ENCODE measurements at places on chromosomes 1 and 21.

DNA sequence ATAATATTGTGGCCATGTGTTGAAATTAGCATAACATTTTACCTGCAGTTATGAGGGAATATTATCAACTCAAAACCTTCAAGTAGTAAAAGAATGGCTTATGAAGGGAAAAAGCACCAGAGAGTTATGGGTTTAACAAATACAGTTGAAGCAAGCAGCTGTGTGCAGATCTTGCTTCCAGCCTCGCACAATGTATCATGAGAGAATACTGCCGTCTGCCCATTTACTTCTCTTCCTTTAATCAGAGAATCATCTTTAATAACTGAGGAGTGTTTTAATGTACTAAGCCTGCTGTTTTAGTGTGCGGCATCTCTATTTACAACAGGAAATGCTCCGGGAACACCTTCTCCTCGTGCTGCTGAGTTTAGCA is 120.9 kb downstream of the ATG4C start:
- no peak for DNase-seq

GRCh38 chr21:16310176-16310575 is 580.4 kb downstream of the USP25 start:
- DNase-seq: no peak

GRCh38 chr21:43994085-43994484 is 18.0 kb upstream of the TRAPPC10 start:
- no peak for DNase-seq

DNA sequence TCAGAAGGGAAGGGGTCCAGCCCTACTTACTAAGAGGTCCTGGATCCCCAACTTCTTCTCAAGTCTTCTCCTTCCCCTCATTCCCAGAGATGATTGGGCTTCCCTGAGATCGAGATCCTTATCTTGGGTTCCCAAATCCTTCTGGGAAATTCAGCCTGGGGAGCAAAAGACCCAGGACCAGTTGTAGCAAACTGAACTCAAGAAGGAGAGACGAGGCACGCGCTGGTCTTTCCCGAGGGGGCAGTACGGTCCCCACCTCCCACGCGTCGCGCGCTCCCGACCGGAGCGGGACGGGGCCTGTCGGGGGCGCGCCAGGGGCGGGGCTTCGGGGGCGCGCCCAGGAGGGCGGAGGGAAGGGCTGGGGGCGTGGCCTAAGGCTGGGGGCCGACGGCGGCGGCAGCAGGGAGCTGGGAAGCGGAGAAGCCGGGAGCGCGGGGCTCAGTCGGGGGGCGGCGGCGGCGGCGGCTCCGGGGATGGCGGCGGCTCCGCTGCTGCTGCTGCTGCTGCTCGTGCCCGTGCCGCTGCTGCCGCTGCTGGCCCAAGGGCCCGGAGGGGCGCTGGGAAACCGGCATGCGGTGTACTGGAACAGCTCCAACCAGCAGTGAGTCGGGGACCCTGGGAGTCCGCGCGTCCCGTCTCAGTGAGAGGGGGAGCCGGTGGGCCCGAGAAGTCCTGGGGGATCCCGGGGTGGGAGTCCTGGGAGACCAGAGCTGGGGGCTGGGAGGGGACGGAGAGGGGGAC is at the start of gene EFNA3:
EFNA3 (plus strand) TSS at position 369 of the 741 bp plus-strand sequence; CDS start at position 474, 105 bp downstream.
- DNase-seq: peak; percentile 56

- DNase-seq: no peak
These were observed 1123.7 kb upstream of the NCAM2 start for GRCh38 chr21:19874521-19874920.

DNA sequence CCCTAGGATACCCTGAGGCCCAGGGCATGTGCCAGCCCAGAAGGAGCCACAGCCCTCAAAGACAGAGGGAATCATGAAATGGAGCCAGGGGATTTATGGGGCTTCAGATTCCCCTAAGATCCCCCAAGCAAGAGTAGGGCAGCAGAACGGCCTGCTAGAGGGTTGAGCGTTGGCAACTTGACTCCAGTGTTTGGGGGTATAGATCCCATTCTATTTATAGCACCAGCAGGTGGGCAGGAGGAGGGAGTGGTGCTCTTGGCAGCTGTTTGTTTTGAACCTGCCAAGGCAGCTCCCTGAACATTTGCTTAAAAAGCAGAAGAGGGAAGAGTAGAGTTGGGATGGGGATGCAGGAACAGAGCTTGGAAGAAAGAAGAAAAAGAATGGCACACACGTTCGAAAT is 33.7 kb downstream of the GLUL start:
- no peak for DNase-seq

DNA sequence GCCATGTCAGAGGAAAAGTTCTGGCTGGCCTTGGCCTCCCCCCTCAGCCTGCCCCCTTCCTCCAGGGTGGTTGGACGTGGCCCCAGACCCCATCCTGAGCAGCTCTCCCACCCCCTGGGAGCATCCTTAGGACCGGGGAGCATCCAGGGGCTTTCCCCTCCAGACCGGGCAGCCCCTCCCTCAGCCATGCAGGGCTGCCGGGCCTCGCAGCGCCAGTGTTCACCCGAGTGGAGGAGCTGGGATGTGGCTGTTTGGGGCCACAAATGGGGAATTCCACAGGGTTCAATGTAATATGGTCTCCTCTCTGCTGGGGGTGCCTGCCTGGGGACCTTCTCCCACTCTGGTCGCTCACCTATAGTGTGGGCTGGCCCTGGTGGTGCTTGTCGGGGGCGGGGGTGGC is 4.2 kb upstream of the PFKL start:
- no peak for DNase-seq

DNA sequence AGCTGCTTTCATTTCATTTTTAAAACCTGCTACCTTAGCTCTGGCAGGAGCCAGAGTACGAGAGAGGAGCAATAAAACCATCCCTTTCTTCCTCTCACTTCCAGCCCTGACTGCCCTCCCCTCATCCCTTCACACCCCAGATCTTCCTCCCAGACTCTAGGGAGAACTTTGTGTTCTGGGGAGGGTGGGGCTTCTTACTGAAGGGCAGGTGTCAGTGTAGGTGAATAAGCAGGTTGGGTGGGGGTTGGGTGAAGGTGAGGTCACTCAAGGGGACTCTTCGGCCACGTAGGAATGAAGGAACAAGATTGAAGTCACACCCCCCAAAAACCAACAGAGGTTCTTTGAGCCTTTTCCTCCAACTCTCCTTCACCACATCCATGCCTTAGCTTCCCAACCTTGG is 88.9 kb downstream of the CD58 start:
- DNase-seq: no peak

DNA sequence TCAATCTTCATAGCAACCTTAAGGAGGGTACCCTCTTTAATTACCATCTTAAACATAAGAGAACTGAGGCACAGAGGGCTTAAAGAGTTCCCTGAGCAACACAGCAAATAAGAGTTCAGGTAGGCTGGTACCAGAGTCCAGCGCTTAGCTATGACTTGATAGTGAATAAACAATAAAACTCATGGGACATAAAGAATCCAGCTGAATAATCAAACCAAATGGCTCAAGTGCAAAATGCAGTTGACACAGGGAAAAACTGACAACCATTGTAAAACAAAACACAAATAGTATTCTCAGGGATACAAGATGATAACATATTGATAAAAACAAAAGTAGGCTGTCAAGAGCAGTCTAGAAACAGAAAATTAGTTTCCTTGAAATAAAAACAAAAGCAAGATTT is 176.9 kb upstream of the HMGB4 start:
- no peak for DNase-seq

DNA sequence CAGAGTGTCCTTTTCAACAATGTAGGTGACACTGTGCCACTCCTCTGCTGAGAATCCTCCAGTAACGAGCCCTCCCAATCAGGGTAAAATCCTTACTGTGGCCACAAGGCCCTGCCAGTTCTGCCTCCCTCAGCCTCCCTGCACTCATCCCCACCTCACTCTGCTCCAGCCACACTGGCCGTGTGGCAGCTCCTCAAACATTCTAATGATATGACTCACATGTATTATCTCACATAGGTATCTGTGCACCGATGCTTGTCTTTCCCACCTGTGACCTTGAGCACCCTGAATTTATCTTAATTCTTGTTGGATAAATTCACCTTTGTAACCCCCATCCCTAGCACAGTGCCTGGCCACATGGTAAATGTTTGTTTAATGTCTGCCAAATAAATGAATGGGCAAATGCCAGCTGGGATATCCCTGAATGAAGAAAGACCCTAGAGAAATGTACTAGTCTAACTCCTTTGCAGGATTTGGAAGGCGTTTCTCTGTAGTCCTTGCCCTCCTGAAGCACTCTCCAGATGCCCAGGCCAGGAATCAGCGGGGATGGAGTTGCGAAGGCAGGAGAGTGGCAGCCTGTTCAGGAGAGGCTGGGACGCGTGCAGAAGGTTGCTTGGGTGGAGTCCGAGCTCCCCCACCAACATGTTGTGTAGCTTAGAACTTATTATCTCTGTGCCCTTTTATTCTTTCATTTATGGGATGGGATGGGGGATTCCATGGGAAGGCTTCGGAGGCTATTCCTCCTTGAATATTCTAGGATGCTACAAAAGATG is 106.0 kb downstream of the TMEM53 start:
- DNase-seq: no peak

- no peak for DNase-seq
These were observed 24.3 kb downstream of the CA6 start for GRCh38 chr1:8969937-8970336.

DNA sequence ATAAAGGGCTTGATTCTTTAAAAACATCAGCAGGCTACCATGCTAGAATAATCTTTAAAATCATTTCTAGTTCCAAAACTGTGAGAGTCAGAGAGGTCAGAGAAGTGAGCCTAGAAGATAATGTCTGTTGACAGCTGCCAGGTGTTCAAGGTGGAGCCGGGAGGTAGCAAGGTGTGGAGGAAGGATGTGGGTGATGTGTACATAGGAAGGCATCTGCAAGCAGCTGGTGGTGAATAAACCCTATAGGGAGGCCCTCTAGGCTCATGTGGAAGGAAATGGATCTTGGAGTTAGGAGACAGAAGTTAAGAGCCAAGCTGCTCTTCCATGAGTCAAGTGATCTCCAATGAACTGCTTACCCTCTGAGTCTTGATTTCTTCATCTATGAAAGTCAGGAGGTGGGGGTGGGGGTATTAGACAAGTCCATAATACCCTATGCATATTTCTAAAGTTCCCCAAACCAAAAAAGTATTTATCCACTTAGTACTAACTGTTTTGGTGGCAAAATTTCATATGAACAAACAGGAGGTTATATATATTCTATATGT is 266.3 kb downstream of the RHOU start:
- no peak for DNase-seq

DNA sequence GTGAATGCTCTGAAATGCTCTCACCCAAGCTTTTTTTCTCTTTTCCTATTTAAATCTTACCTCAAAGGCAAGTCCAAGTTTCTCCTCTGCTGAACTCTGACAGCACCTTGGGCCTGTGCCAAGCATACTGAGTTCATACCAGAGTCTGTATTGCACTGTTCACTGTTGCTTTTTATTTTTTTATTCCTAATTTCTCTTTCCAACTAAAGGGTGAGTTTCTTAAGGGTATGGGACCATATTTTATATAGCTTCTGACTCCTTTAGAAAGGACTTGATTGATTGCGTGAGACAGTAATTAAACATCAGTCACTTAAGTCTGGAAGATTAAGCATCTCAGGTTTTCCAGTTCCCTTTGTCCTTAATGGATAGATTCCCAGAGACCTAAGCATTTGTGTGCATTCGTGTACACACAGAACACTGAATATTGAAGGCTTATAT is 69.9 kb downstream of the CACHD1 start:
- DNase-seq: no peak

GRCh38 chr1:89965193-89965768 is 29.6 kb upstream of the ZNF326 start:
- no peak for DNase-seq

GRCh38 chr1:195218428-195219212 is 1389.6 kb downstream of the KCNT2 start:
- no peak for DNase-seq

DNA sequence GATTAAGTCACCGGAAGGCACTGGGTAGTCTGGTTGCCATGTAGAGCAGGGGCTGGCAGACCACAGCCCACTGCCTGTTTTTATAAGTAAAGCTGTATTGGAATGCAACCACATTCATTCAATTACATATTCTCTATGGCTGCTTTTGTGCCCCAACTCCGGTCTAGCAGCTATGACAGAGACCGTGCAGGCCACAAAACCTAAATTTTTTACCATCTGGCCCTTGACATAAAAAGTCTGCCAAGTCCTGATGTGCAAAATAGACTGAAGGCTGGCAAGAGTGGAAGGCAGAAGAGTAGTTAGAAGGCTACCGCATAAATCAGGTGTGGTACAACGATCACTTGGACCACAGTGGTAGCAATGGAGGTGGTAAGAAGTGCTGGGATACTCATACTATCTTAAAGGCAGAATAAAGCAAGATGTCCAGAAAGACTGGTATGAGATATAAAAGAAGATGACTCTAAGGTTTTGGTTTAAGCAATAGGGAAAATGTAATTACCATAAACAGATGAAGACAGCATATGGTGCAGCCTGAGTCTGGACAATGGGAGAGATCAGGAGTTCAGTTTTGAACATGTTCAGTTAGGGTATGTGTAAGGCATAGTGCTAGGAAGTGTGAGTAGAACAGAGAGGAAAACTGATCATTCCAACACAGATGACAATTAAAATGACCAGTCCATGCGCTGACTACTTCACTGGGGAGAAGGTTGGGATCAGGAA is 37.2 kb downstream of the EGLN1 start:
- DNase-seq: no peak

DNA sequence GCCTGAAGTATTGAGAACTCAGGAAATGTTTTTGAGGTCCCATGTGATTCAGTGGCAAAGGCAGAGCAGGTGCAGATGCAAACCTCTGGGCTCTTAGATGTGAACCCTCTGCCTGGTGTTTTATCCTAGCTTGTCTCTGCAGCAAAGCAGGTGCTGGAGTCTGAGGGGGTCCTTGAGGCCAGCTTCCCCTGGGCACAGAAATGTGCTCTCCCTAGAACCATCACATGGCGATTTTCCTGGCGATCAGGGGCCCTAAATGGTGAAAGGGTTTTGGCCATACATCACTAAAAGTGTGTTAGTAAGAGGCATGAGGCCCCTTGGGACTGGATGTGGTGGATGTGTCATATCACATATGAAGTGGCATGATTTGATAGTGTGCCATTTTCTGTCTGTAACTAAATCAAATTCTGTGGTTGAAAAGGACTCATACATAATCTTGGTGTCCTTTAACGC is 144.8 kb downstream of the ST6GALNAC3 start:
- DNase-seq: no peak

GRCh38 chr1:45381243-45381642 is 41.0 kb upstream of the MUTYH start:
- DNase-seq: no peak

- no peak for DNase-seq
These were observed 26.0 kb downstream of the FAAP20 start for GRCh38 chr1:2168535-2168934.

- no peak for DNase-seq
These were observed 72.0 kb downstream of the WARS2 start for GRCh38 chr1:119068427-119068826.
